M059J (cell line): ENCODE measurements at places on chromosomes 16 and 17. TPM values are rescaled to one million over a fixed set of nuclear protein-coding genes. Genes with fewer than 3 reads are reported as not detected.

The CES1 gene
- 2.2 and 2.4 TPM in 2 replicates for total RNA-seq

The CEP131 gene
- total RNA-seq: 7.8 and 18.2 TPM in 2 replicates

The SBK1 gene
- total RNA-seq: 0.07 TPM in 1 of 2 replicates, not detected in the other

The CD79B gene
- 0.27 and 0.54 TPM in 2 replicates for total RNA-seq

The FGF11 gene
- total RNA-seq: 3.7 and 5.0 TPM in 2 replicates

The ZSCAN10 gene
- total RNA-seq: not detected in 2 replicates

The SYCE1L gene
- total RNA-seq: 0.39 TPM in 1 of 2 replicates, not detected in the other

The TMEM235 gene
- total RNA-seq: not detected in 2 replicates
